ENCODE measurements at places on chromosomes 11 and 22.

DNA sequence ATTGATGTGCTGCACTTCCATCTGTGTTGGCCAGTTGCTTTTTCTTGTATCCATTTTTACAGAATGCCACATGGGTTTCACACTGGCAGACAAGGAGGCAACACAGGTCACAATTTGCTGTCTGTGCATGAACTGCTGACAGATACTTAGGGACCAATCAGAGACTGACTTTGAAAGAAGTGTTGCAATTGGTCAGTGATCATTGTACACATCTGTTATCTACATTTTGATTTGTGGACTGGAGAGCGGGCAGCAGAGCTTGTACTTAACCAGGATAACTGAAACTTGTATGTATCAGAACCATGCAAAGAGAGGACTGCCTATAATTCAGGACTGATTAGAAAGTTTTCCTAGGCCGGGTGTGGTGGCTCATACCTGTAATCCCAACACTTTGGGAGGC is 21.8 kb downstream of the PRR5 start:
- no peak for DNase-seq

DNA sequence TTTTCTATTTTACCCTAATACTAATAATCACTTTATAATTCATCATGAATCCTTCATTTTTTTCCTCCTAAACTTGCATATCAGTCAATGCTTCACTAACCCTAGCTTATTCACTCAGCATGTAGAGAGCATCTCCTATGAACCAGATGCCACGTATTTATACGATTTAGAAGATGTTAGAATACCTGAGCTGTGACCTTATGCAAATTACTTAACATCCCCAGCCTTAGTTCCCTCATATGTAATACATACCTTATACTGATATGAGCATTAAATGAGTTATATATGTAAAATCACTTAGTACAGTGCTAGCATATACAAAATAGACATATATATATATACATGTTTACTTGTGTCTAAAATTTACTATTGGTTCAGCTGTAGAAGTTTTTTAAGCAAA is 9.0 kb downstream of the FAM76B start:
- DNase-seq = no peak

DNA sequence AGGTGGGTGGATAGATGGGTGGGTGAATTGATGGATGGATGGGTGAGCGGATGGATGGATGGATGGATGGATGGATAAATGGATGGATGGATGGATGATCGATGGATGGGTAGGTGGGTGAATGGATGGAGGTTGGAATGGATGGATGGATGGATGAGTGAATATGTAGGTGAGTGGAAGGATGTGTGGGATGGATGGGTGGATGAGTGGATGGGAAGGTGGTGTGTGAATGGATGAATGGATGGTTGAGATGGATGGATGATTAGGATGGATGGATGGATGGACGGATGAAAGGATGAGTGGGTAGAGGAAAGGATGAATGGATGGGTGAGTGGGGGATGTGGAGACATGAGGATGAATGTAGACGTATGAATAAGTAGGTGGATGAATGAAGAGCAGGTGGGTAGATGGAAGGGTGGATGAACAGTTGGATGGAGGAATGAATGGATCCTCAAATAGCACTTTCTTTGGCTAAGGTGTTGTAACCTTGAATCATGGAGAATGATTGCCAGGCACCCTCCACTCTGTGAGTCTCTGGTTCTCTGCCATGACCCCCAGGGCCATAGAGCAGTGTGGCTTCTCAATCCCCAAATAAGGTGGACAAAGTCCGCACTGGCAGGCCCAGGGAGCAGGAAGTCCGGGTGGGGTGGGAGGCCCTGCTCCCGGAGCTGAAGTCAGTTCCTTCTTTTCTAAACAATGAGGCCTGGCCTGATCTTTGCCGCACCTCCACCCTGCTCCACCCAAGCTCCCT is 36.9 kb downstream of the IGF2 start:
- no peak for DNase-seq

GRCh38 chr11:63639199-63639832 is 25.1 kb upstream of the PLAAT3 start:
- no peak for DNase-seq

- DNase-seq = no peak
Observed at GRCh38 chr11:97015327-97015726, 625.5 kb downstream of the JRKL start.

- no peak for DNase-seq
Observed at GRCh38 chr22:29379258-29379657, 9.1 kb downstream of the AP1B1 start.

- DNase-seq = no peak
Observed at GRCh38 chr11:65551572-65552387, 6.4 kb downstream of the LTBP3 start.

DNA sequence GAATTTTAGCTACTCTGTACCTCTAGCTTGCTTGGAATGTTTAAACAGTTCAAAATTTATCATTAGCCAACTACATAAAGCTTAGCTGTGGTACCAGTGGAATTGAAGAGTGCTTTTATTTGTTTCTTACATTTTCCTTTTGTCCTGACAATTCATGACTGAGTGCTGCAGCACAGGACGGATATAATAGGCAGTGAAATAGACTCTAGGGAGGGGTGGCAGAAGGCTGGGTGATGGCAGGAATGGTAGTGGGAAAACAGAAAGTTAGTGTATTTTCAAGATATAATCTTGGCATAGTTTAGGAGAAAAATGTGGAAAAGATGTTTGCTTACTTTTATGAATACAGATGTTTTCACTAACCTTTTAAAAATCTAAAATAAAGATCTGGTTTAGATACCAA is 31.1 kb upstream of the ARHGAP32 start:
- DNase-seq = no peak

- no peak for DNase-seq
Observed at GRCh38 chr22:21602579-21602978, 27.2 kb downstream of the YDJC start.

GRCh38 chr11:57095417-57095816 is 86.3 kb upstream of the LRRC55 start:
- DNase-seq = no peak

DNA sequence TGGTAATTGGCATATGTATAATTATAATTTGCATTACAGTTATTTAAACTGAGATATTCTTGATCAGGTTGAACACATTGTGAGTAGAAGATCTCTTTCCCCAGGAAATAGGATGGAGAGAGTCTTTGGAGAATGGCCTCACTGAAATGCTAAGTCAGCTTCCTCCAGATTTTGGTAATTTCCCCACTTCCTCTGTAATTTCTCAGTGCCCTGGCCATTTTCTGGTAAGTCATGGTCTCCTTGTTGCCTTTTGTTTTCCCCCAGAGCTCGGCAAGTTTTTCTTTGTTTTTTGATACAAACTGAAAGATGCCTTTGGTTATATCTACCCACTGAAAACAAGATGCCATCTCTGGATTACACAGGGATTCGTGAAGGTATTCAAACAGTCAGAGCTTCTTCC is 12.8 kb upstream of the FBXO3 start:
- no peak for DNase-seq

DNA sequence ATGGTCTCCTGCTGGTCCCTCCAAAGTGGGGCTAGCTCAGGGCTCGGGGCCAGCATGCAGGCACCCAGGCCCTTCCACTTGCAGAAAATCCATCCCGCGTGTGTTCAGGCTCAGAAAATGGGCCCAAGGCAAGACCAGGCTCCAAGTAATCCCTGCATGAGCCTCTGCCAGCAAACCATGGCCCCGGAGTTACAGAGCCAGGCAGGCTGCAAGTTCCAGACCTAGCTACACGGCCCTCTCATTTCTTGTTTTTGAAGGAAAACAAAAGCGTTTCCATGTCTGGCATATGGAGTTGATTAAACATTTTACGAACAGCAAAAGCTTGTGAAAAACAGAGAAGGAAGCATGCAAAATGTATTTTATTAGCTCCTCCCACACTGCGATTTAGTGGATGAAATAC is 29.7 kb downstream of the KIAA0930 start:
- DNase-seq = no peak

DNA sequence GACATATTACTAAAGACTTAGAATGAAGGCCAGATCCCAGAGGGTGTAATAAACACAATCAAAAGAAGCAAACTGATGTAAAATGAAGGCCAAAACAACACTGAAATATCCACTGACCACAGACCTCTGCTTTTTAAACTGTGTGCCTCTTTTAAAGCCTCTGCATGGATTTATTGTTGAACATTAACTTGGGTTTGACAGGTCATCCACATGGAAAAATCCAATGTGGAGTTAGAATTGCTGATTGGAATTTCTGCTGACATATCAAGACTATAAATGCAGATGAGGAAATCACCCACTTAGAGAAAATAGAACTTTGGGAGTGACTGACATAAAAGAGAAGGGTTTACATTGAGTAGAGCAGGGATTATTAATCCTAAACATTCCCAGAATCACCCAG is 853.9 kb upstream of the RAG2 start:
- DNase-seq = no peak

DNA sequence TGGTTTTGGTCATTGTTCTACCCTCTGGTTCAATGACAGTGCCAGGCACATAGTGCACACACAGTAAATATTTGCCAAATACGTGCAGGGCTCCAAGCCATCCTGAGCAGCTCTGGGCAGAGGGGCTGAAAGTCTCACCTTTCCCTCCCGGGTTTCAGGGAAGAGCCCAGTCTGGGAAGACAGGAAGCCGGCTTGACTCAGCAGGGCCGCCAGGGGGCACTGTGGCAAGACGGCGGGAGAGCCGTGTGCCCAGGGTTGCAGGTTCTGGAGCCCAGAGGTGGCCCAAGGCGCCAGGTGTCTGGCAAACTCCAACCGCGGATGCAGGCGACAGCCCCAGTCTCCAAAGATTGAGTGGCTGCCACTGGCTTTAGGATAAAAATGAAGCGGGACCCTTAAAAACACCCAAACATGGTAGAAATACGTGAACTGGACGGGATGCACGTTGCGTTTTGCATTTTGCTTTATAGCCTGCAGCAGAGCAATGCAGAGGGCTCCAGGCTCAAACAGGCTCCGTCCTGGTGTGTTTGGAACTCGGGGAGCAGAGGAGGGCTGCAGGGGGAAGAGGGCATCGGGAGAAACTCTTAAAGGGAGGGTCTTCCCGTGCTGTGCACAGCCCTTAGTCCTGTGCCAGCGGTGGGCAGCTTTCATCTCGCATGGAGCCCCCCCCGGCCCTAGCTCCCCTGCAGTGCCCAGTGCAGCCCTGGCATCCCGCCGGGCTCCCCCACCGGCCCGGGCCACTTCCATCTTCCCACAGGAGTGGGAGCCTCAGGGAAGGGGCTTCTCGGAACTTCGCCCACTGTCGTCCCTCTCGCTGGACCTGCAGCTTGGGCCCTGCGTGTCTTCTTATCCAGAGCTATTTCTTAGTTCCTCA is 10.7 kb downstream of the KRTAP5-5 start:
- peak; percentile 20 for DNase-seq

DNA sequence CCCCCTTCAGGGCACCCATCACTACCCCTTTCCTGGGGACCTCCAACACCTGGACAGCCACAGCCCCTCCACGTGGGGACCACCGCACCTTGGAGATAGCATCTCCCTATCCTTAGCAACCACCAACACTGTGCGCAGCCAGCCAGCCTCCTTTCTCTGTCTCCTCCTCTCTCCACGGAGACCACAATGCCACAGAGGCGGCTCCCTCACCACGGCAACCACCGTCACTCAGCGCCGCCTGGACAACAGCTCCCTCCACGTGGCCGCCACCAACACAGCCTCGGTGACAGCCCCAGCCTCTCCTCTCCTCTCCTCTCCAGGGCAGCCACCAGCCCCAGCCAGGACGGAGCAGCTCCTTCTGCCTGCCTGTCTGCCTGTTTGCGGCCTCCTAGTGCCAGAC is 10.5 kb downstream of the ELFN2 start:
- peak; percentile 13 for DNase-seq

- DNase-seq = no peak
Observed at GRCh38 chr11:125957618-125958332, 11.9 kb downstream of the VSIG10L2 start.

DNA sequence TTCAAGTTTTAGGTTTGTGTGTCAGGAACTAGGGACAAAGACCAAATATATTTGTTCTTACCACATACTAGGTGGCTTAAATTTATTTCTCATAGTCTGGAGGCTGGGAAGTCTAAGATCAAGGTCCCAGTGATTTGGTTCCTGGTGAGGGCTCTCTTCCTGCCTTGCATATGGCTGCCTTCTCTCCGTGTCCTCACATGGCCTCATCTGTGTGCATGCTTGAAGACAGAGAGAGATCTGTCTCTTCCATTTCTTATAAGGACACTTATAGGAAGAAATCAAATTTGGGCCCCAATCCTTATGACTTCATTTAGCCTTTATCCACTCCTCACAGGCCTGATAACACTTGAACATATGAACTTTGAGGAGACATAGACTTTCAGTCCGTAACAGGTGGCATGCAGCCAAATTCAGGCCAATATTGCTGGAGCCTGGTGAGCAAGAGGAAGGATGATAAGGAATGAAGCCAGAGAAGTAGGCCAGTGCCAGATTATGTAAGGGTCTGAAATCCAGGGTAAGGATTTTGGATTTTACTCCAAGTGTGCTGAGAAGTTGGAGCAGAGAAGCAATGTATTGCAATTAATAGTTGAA is 35.1 kb downstream of the TTC17 start:
- DNase-seq = no peak

DNA sequence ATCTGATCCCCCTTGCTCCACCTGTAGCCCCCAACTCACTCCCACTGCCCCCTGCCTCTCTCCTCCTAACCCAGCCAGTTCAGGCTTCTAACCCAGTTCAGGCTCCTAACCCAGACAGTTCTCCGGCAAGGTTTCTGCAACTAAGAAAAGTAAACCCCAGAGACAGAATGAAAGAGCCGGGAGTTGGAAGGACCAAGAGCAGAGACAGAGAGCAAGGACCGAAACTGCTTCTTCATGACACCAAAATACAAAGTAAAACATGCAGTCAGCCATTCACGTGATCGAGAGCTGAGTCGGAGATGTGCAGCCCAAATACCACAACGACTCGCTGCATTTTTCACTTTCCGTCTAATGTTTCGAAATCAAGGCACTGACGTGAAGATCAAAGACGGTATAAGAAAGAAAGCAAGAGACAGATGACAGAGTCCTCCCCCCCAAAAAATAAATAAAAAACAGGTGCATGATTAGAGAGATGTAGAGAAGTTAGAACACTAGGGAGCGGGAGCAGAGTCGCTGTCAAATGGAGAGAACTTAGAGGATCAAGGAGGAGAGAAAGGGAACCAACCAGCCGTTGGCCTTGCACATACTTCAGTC is 884 bp downstream of the IL10RA start:
- peak; percentile 58 for DNase-seq

- DNase-seq = no peak
Observed at GRCh38 chr11:65560555-65561418, 2.6 kb upstream of the LTBP3 start.
